ENCODE measurements at places on chromosomes 13 and 19. TPM values are rescaled to one million over a fixed set of nuclear protein-coding genes. Genes with fewer than 3 reads are reported as not detected.

The BSG gene
- 618 TPM for total RNA-seq

The TSSK6 gene
- total RNA-seq: 2.4 TPM

The ZNF43 gene
- total RNA-seq: 3.0 TPM

The OR7C1 gene
- total RNA-seq: not detected

The MCF2L gene
- total RNA-seq: 4.7 TPM

The IZUMO4 gene
- total RNA-seq: 4.0 TPM

- DNase-seq: no peak
Observed at GRCh38 chr13:27627380-27627779, 5.7 kb downstream of the POLR1D start.

DNA sequence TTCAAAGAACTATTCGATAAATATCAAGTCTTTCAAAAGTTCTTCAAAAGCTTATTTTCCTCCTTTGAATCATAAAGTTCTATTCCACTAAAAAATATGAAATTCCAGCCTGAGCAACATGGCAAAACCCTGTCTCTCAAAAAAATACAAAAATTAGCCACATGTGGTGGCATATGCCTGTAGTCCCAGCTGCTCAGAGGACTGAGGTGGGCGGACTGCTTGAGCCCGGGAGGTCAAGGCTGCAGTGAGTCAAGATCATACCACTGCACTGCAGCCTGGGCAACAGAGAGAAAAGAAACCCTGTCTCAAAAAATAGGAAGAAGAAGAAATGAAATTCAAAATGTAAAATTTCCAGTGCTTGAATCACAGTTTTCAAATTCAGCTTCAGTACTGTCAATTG, 24.6 kb downstream of the CAB39L start:
- no peak for DNase-seq

GRCh38 chr19:33040994-33041827, 23.5 kb downstream of the RHPN2 start:
- no peak for DNase-seq

- no peak for DNase-seq
Observed at GRCh38 chr19:10126213-10126639, 6.5 kb upstream of the EIF3G start.

DNA sequence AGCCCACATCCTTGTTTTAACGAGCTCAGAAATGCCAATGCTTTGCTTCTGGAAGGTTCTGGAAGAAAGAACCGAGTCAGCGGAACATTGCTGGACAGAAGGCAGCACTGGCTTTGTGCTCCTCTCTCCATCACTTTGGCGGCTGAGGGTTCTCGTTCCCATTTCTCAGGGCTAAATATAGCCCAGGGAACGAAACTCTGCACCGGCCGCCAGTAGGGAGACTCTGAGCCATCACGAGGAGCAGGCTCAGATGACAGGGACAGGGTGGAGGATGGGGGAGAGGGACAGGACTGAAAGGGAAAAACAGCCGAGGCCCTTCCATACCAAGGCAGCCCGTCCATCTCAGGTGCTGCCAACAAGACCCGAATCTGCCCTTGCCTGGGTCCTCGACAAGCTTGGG, 166.4 kb downstream of the CACNA1A start:
- DNase-seq: peak; percentile 96

GRCh38 chr19:42683917-42684513, 56.3 kb downstream of the PSG3 start:
- no peak for DNase-seq

DNA sequence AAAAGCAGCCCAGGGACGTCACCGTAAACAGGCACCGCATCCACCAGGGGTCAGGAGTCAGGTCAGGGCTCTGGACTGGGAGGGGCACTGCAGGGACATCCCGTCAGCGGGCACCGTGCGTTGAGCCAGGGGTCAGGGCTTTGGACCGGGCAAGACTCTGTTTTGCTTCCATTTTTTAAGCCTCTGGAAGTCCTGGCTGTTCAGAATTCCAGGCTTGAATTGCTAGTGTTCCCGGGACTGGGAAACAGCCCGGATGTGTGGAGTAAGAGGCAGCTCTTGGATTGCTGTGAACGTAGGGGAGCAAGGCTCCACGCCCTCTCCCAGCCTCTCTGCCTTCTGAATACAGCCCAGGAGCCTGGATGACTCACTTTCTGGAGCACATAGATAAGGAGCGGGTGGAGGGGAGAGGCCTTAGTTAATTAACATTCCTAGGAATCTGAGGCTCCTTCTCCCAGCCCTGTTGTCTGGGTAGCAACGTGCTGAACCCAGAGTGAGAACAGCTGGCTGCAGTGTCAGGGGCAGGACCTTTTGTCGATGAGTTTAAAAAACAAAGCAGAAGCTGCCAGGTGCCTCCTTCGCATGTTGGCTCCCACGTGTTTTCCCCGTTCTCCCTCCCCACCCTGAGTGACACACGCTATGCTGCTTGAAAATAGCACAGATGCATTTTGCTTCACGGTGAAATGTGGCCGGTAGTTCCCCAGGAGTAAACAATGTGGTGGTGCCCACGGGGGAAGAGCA, 21.9 kb downstream of the ATP11A start:
- peak; percentile 43 for DNase-seq

DNA sequence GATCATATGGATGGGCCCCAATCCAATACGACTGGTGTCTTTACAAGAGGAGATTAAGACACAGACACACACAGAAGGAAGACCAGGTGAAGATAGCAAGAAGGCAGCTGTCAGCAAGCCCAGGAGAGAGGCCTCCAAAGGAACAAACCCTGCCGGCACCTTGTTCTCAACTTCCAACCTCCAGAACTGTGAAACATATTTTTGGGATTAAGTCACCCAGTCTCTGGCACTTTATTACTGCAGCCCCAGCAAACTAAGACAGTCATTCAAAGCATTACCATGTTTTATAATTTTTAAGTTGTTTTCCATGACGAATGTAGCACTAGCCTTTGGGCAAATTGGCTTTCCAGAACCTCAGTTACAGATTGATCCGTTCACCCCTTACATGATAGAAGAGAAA, 11.3 kb downstream of the STARD13 start:
- DNase-seq: no peak

DNA sequence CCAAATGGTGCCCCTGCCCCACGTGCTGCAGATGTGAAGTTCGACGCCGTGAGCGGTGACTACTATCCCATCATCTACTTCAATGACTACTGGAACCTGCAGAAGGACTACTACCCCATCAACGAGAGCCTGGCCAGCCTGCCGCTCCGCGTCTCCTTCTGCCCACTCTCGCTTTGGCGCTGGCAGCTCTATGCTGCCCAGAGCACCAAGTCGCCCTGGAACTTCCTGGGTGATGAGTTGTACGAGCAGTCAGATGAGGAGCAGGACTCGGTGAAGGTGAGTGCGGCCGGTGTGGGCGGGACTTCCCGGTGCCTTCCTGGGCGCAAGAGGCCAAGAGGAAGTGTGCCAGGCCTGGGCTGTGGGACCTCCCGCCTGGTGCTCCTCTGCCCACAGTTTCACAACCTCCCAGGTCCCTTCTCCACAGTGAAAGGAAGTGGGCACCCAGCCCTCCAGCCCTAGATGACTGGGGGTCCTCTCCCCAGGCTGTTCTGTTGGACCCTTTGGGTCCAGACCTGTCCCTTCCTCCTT, 14.1 kb upstream of the RELB start:
- no peak for DNase-seq

DNA sequence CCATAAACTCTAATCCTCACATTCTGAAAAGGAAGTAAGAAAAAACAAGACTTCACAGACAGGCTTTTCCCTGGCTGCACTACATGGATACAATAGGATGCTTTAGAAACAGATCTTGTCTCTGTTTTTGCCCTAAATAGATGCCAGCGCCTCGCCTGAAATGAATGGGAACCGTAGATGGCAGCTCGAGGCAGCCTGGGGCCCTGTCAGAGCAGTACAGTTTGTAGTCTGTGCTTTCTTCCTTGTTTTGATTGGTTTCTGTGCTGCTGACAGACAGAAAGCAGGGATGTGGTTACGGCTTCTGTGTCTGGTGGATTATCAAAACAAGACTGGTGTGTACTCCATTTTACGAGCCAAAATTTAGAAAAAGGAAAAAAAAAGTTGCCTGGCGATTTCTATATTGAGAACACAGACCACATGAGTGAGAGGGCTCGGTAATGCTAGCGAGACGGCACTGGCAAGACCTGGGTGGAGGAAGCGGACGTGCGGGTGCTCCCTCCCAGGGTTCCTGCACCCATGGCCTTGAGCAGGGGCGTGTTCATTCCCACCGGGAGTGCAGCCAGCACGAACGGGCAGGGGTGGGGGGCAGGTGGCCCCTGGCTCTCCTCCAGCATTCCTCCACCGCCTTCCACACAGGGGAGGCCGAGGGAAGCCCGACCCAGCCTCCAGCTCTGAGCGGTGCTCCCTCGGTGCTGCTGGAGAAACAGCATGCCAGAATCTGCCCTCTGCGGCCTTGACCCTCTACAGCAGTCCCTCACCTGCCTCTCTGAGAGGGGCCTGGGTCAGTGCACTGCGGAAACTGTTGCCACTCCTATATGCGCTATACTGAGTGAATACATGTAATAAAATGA, 37.6 kb upstream of the C1QTNF9 start:
- peak; percentile 33 for DNase-seq

DNA sequence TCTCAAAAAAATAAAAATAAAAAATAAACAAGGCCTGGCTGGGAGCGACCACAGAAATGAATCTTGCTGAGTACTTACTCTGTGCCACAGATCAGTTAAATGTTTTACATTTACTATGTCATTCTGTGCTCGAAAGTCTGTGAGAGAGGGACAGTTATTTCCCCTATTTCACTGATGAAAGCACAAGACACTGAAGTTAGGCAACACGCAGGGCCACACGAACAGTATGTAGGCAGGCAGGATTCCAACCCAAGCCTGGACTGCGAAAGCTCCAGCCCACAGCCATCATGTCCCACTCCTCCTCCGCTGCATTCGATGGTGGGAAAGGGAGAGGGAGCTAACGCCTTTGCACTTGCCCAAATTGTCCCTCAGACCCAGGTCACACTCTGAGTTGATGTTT, 34.2 kb downstream of the RUBCNL start:
- no peak for DNase-seq

GRCh38 chr13:20565115-20565736, 1.7 kb upstream of the IFT88 start:
- no peak for DNase-seq

DNA sequence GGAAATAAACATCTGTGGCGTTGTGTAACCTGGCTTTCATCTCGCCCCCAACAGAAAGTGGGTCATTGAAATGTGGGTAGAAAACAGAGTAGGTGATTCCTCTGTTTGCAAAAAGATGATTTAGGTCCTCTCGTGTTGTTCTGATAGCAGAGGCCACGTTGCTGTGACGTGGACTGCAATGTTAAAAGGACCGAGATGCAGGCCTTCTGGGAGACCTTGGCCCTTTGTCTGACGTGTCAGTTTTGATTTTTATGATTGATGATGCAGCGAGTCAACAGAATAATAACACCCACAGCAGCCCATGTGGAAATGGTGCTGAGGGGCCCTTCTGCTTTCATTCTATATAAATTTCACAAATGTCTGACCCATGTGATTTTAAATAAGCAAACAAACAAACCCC, 68.9 kb downstream of the FGF9 start:
- no peak for DNase-seq

GRCh38 chr13:73141292-73141771, 82.5 kb downstream of the KLF5 start:
- no peak for DNase-seq

GRCh38 chr19:52464798-52465470, 11.6 kb downstream of the ZNF578 start:
- DNase-seq: no peak

- DNase-seq: peak; percentile 95
Observed at GRCh38 chr13:36346222-36347083, at the start of gene SPART. Gene SPART, minus strand, starts transcription at chr13:36346394. Its CDS starts 10,564 bp downstream, at chr13:36335830.

DNA sequence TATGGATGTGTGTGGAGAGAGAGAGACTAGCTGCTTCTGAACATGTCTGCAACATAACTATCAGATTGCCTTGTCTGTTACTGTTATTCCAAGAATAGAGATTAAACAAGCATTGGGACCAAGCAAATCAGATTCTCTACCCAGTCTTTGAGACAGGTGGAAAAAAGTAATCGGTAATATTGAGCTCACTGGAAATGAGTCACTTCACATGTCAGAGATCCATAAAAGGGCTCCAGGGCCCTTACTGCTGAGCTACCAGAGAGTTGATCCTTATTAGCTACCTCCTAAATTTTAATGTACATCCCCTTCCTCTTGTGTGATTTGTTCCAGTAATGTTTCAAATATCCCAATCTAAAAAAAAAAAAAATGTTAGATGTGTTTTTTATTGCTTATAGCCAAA, 2118.0 kb downstream of the PCDH9 start:
- DNase-seq: no peak

DNA sequence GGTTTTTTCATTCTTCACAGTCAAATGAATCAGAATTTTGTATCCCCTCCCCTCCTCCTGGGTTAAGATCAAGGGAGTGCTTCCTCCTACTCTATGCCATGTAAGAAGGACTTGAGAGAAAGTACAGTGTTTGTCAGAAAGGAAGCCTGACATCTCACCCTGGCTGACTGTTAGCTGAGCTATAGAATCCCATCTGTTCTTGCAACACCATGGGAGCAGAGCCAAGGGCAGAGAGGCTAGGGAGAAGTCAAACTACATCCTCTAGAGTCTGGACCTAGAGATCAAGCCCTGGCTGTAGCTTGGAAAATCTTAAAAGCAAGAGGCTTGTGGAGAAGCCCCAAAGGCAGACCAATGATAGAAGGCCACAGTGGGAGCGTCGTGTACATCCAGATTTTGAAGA, 145.9 kb downstream of the OLFM4 start:
- no peak for DNase-seq

GRCh38 chr13:29948244-29948643, 97.8 kb upstream of the UBL3 start:
- no peak for DNase-seq

DNA sequence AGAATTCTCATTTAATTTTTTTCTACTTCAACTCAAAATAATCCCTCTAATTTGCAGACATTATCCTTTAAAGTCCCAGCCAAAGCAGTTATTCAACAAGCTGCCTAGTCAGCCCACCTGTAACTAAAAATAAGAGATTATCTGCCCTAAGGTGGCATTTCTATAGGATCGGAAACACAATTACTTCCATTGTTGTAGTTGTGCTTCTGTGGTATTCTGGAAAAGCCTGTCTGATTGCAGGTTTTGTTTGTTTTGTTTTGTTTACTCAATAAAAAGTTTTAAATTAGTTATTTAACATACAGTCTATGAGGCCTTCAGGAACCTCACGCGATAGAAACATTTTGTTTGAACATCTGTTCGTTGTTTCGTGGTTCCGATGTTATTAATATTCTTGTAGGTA, 101.0 kb downstream of the ZIC5 start:
- peak; percentile 45 for DNase-seq

DNA sequence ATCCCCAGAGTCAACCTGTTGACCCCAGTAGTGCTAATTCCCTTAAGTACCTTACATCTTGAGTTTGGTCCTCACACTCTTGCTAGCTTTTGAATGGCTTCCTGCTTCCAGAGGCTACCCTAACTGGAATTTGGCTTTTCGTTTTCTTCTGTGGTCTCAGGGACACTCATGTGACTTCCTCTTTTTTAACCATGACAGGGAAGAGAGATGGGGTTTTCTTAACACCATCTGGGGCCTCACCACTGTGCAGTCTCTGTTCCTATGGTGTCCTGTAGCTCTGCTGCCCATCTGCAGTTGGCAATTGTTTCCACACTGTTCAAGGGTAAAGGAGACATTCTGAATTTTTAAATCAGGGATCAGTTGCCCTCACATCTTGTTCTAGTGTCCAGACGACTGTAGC, 66.7 kb downstream of the SLC10A2 start:
- no peak for DNase-seq

Data from G401 (cell line).